GM04503 (cell line): ENCODE measurements at places on chromosomes 12 and 14.

GRCh38 chr12:115402443-115403180 is 718.6 kb upstream of the TBX3 start:
- no peak for DNase-seq

- no peak for DNase-seq
Measured at GRCh38 chr14:72615451-72616121, 278.3 kb downstream of the DPF3 start.

DNA sequence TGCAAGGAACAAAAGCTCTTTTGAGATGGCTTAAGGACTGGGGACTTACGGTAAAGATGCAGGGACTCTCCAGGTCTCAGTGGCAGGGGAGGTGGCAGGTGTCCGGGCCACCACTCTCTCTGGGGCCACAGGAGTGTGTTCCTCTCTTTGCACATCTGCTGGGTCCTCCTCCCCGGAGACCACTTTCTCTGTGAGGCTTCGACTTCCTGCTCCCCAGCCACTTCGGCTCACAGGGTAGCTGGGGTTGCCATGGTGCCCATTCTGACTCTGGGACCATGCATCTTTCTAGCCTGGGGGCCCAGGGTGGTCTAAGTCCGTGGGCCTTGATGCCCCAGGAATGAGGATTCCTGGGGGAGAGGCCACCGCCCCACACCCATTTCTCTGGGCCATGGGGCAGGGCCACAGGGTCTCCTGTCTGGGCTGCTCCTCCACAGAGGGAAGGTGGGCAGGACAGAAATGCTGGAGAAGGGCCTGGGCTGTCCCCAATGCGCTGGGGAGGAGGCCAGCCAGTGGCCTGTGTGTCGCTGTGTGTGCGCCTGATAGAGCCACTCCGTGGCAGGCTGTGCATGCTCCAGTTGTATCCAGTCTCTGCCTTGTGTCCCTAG is 38.5 kb downstream of the CCDC92 start:
- no peak for DNase-seq

DNA sequence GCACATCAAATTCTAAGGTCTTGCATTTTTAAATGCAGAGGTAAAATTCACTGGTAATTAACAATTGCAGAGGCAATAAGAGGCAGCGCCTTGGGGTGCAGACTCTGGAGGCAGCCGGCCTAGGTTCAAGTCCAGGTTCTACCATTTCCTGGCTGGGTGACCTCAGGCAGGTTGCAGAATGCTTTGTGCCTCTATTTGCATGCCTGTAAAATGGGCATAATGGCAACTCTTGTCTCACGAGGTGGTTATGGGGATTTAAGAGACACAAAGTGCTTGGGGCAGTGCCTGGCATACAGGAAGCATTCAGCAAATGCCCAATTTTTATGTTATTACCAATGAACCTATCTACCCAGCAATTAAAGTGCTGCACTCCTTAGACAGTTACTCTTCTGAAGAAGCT is 180.0 kb upstream of the LHX5 start:
- DNase-seq, result no peak

DNA sequence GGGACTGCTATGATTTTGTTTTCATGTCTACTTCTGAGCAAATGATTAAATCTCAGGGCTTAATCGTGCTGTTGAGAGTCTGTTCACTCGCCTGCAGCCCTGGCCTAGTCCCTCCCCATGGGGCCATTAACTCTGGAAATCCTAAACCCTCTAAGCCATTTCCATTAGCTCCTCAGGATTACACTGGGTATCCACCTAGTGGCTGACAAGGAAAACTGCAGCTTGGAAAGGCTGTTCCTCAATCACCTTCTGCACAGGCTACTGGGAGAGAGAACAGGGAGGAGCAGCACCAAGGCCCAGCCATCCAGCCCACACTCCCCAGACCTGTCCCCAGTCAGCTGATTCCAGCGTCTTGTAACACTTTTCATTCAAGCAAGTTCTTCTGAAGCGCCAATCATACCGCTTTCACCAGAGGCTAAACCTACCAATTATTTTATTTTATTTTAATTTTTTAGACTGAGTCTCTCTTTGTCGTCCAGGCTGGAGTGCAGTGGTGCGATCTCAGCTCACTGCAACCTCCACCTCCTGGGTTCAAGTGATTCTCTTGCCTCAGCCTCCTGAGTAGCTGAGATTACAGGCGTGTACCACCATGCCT is 48.7 kb downstream of the NEUROD4 start:
- DNase-seq, result peak; percentile 9

DNA sequence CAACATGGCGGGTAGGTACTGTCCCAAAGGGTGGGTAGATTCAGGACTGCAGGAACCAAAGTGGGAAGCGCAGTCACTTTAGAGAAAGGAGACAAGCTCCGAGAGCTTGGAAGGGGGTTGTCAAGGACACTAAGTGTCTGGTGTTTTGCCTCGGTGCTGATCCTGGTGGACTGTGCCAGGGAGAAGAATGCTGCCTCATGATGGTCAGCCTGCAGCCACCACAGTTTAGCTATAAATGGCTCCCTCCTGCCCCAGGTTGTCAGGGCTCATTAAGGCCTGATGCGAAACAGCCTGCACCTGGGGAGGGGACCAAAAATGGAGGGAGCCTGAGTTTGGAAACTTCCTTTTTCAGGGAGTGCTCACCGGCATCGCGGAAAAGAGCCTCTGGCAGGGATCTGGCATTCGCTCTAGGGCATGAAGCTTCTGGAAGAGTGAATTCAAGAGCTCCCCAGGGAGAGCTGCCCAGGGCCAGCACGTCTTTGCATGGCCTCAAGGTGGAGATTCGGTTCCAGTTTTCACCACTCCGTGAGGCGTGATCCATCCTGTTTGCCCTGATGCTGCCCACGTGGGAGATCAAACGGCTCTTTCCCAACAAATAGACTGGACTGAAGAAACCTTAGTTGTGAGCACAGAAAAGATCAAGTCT is 164.0 kb downstream of the FOXN3 start:
- DNase-seq, result no peak

GRCh38 chr12:130177635-130178242 is 15.5 kb downstream of the FZD10 start:
- no peak for DNase-seq

DNA sequence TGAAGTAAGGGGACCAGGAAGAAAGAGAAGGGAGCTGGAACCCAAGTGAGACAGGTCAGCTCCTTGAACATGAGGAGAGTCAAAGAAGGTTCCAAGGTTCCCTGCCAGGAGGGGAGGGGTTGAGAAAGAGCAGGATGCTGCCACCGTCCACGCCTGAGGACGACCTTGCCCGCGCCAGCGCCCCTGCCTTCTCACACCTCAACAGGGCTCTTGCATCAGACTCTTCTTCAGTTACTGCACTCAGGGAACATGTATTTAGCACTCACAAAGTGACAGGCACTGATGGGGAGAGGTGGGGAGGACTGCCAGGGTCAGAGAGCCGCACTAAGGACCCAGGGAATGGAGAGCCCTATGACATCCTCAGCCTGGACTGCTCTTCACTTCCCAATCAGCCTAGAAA is 102.1 kb upstream of the NUDT4 start:
- no peak for DNase-seq

- DNase-seq, result no peak
Measured at GRCh38 chr12:54390668-54391551, 6.4 kb upstream of the ZNF385A start.

DNA sequence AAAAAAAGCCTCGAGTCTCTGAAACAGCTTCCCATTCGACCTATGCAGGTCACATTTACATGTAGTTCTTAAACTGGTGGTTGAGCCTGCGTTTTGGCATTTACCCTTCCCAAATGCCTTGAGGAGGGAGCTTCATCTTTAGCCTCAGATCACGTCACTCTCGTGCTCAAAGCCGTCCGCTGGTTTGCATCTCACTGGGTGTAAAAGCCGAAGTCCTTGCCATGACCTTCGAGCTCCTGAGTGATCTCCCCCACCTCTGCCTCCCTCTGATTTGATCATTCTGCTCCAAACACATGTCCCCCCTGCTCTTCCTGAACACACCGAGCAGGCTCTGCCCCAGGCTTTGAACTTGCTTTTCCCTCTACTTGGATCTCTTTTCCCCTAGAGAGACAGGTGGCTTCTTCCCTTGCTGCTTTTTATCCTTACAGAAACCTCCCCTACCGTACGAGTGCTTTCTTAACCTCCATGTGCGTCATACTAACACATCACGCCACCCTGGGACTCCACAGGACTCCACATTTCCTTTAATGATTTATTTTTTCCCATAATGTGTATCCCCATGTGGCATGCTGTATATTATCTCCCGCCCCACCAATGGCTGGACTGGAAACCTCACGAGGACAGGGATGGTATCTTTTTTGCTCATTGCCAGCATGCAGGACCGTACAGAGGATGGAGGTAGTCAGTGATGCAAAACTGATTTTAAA is 610.7 kb downstream of the VRK1 start:
- no peak for DNase-seq

GRCh38 chr14:81446279-81447007 is 46.3 kb upstream of the STON2 start:
- no peak for DNase-seq

- no peak for DNase-seq
Measured at GRCh38 chr14:96119947-96120346, 80.8 kb downstream of the C14orf132 start.

- no peak for DNase-seq
Measured at GRCh38 chr12:15227004-15227679, 5.9 kb upstream of the RERG start.

- DNase-seq, result no peak
Measured at GRCh38 chr12:22412581-22412980, 78.1 kb upstream of the ST8SIA1 start.

GRCh38 chr12:10361084-10361483 is 28.8 kb downstream of the KLRK1 start:
- DNase-seq, result no peak

- DNase-seq, result no peak
Measured at GRCh38 chr12:94185801-94186200, 37.4 kb downstream of the PLXNC1 start.

- DNase-seq, result no peak
Measured at GRCh38 chr14:95408731-95409476, 89.2 kb upstream of the CLMN start.

DNA sequence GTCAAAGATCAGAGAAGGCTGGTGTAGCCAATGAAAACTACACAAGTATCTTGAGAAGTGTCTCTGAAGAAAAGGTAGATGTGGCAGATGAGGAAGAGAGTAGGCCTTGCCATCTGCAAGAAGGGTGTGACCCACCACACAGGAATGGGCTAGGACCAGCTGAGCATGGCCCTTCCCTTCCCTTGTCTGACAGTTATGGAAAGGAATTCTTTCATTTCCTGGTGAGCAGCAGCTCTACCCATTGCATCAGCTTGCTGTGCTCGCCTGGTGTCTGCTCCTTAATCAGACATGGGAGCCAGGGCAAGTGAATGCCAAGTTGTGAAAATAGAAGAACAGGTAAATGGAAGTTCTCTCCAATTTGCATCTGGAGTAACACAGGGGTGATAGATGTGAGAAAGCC is 145.2 kb upstream of the KRR1 start:
- peak; percentile 65 for DNase-seq

GRCh38 chr14:33707716-33708115 is 243.2 kb downstream of the EGLN3 start:
- no peak for DNase-seq

DNA sequence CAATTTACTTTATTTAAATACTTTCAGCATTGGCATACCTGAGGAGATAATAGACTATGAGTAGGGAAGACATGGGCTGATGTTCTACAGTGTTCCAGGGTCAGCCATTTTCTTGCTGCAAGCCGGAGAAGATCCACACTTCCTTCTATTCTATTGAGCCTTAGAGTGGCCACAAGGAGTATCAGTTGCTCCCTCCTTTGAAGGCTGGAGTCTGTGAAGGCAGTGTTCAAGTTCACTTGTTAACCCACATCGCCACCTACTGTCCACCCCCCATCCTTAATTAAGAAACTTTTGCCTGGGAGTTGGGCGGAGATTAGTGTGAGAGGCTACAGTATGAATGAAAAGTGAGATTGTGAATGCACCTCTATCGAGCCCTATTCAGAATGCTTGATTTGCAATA is 666.6 kb downstream of the NRXN3 start:
- DNase-seq, result no peak

GRCh38 chr14:91931478-91932088 is 15.9 kb downstream of the FBLN5 start:
- DNase-seq, result no peak

- no peak for DNase-seq
Measured at GRCh38 chr12:93186131-93186530, 191.6 kb upstream of the NUDT4 start.

DNA sequence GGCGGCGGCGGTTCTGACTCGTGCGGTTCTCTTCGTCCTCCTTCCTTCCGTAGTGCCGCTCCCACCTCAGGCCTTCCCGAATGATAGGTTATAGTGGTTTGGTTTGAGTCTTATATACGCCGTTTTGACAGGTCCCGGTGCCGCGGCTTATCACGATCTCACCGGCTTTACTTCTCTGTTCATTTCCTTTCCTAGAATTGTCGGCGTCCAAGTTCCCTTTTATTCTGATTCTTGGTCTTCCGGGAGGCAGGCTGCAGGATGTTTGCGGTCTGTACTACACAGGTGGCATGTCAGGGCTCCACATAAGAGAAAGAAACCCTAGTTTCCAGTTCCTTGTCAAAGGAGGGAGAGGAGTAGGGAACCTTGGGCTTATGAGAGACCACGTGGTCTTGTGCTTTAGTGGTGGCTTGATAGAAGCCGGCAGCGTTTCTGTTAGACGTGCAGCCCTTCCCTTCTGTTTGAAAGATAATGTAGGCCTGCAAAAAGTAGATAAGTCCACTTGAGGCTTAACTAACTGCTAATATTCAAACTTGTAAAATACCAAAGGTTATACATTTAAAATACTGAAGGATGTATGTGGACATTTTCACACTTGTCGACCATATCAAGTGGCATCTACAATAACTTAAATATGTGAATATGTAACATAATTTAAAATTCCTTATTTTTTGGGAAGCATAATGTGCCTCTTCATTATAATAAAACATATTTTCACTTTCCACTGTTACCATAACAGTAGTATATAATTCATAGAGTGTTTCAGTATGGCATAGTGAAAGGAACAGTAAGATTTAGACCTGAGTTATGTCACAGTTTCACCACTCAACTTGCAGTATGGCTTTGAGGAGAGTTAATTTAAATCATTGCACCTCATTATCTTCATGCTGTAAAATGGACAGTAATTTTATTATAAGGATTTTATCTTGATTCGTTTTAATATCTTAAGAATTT is 804 bp downstream of the USP15 start:
- DNase-seq, result no peak

- DNase-seq, result no peak
Measured at GRCh38 chr12:98260276-98260675, 255.1 kb upstream of the TMPO start.

DNA sequence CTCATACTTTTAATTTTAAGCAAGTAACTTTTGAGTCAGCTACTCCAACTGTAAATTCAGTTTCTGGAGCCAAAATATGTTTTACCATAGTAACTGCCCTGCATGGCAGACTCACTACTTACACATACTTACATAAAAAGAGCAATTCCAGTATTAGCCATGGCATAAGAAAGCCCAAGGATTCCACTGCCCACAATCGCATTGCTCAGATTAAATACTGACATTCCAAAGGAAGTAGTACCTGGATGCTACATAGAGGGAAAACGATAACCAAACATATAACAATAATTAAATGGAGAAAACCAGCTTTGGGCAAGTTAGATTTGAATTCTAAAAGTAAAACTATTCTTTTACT is 2.2 kb downstream of the SLC38A2 start:
- DNase-seq, result no peak
